Astrocyte of the spinal cord (primary cell): ENCODE measurements at places on chromosomes 1 and 21.

DNA sequence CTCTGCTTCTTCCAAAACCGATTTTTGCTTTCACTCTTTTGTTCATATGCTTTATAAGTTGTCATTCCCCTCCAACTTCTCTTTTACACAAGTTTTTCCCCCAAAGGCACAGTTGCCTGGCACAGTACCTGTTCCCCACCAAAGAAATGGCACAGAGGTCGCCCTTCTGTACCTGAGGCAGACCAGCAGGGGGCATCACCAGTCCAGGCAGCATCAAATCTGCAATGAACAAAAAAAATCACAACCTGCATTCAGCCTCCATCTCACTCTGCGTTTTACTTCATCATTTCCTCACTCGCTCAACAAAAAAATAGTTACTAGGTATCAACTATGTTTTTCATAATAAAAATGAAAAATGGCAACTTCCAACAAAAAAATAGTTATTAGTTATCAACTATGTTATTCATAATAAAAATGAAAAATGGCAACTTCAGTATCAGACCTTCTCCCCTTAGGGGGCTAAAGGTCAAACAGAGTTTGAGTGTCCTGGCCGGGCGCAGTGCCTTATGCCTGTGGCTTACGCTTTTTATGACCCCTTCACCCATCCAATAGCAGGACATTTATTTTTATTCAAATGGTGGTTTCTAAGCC is 4.1 kb downstream of the EIF2D start:
- DNase-seq, result peak; percentile 26

DNA sequence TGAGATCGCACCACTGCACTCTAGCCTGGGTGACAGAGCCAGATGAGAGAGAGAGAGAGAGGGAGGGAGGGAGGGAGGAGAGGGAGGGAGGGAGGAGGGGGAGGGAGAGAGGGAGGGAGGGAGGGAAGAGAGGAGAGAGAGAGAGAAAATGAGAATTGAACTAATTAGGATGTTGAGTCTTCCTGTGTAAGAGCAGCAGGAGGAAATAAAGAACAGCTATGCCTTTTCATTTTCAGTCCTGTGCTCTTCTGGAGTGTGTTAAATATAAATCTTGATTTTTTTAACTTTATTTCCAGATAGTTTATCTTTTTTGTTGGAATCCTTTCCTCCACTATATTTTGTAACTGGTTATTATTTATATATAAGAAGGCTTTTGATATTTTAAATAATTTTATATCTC is 27.1 kb downstream of the DNTTIP2 start:
- DNase-seq, result no peak

DNA sequence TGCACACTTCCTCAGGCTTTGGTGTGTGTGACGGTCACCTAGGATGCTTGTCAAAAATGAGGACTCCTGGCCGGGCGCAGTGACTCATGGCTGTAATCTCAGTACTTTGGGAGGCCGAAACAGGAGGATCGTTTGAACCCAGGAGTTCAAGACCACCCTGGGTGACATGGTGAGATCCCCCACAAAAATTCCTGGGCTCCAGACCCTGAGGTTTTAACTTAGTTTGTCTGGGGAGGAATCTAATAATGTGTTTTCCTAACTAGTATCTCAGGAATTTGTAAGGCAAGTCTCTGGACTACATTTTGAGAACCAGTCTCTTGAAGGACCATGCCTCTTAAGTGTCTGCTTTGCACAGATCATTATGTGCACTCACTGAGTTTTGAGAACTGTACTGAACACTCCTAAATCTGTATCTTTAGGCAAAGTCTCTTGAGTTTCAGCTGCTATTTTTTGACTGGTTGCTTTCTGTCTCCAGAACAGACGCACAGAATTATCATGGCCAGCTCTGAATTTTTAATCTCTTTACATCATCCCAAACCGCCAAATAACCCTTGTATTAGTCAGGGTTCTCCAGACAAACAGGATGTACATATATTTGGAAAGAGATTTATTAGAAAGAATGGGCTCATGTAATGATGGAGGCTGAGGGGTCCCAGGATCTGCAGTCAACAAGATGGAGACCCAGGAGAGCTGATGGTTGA is 45.5 kb upstream of the VANGL1 start:
- DNase-seq, result peak; percentile 40

- DNase-seq, result no peak
Measured at GRCh38 chr1:52706941-52707926, 9.1 kb upstream of the COA7 start.

DNA sequence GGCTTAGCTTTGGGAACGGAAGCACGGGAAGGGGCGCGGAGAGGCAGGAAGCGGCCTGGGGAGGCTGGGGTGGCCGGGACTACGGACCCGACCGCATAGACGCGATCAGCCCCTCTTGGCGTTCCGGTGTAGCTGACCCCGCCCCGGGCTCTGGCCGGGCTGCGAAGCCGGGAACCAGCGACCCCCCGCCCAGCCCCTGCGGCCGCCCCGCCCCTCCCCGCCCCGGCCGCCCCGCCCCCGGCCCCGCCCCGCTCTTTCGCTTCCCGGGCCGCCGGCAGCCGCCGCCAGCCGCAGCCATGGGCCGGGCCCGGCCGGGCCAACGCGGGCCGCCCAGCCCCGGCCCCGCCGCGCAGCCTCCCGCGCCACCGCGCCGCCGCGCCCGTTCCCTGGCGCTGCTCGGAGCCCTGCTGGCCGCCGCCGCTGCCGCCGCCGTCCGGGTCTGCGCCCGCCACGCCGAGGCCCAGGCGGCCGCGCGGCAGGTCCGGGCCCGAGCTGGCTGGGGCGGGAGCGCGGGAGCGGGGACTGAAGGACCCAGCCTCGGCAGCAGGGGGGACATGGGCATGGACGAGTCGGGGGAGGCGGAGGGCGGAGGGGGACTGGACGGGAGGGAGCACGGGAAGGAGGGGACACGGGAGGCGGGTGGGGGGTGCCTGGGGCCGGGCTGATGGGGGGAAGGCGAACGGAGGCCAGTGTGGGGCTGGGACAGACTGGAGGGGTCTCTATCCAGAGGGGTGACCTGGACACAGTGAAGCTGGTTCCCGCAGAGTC is at the start of gene SELENON:
TSS of gene SELENON (plus strand) at position 259 of the 768 bp plus-strand sequence. CDS start at position 297, 38 bp downstream.
- peak; percentile 61 for DNase-seq

DNA sequence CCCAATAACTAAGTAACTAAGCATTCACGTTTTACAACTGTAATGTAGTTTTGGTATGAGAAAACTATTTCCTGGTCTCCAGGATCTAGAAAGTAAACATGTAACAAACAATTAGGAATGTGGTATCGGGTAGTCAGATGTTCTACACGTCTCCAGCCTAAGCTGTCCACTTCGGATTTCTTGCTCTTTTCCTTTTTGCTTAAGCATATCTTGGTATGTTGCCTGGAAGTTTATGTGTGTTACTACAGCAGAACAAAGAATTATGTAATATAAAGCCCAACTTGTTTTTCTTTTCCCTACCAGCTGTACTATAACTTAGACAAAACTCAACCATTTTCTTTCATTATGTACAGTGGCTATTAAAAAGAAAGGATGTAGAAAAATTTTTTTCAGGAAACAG is 20.4 kb upstream of the WARS2 start:
- DNase-seq, result peak; percentile 17

GRCh38 chr1:230713915-230714764 is at the start of gene AGT:
AGT (minus strand) TSS chr1:230714122; CDS start chr1:230710823, 3,299 bp downstream.
- DNase-seq, result peak; percentile 82

GRCh38 chr1:17755120-17755519 is at the start of gene ACTL8:
ACTL8 (plus strand) TSS chr1:17755333; CDS start chr1:17823009, 67,676 bp downstream.
- no peak for DNase-seq

DNA sequence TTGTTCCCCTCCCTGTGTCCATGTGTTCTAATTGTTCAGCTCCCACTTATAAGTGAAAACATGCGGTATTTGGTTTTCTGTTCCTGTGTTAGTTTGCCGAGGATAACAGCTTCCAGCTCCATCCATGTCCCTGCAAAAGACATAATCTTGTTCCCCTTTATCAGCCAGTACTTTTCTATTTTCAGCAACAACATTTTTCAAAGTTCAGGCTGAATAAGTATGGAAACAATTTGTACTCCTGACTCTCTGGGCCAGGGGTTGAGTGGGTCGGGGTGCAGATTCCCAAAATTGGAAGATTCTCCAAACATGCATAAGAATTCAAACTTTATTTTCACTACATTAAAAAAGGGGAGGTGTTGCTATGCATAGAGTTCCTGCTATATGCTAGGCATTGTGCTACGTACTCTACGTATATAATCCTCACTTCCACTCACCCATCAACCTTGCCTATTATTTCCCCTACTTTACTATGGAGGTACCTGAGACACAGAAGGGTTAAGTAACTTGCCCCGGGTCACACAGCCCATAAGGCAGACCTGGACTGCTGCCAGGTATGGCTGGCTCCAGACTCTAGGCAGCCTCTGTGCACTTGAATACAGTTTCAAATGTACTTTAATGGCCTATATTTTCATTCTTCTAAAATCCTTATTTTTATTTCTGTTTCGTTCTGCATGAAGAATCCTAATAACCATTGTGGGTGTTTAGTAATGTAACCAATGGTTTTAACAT is 117.1 kb upstream of the C8B start:
- no peak for DNase-seq

- peak; percentile 24 for DNase-seq
Measured at GRCh38 chr21:37564924-37565529, 198.5 kb downstream of the DYRK1A start.

DNA sequence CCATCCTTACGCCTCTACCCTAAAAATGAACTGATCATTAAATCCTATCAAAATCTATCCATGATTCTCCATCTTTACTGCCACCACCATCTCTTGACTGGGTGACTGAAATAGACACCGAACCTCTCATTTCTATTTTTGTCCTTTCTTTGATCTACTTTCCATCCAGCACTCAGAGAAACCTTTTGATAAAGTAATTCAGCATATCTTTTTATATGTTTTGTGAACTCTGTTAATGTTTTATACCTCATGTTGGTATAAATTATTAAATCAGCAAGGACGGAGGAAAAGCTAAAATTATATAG is 13.0 kb downstream of the PCNX2 start:
- DNase-seq, result no peak

GRCh38 chr1:4637616-4638344 is 16.6 kb upstream of the AJAP1 start:
- no peak for DNase-seq

- no peak for DNase-seq
Measured at GRCh38 chr1:3082571-3083516, 13.8 kb downstream of the PRDM16 start.

DNA sequence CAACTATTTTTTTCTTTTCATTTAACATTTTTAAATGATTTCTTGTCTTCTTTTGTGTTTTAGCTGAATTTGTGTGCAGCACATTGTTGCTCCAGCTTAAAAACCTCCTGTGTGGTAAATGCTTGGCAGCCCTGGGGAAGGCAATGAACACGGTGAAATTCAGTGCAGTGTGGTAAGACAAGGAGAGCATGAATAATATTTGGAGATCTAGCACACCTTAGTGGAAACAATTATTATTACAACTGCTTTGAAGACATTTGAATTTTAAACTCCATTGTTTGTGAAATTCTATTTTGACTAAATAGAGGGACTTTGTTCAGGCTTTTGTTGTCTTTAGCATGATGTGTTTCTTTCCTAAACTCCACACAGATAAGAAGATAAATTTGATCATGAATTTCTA is 242.6 kb upstream of the CXADR start:
- DNase-seq, result peak; percentile 74

DNA sequence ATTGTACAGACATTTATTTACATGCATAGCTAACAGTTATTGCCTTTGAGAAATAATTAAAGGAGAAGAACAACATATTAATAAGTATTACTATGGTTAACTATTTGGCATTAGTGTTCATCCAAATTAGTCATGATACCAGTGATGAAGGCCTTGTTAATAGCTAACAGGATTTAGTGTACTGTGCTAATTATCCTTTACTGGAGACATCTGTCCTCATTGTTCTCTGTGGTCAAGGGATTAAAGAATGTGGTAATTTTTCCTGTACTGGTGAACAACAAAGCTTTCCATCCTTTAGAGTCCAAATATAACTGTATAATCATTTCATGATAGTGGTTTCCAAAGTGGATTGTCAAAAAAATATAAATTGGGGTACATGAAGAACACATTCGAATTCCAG is 103.9 kb downstream of the ADGRL4 start:
- DNase-seq, result no peak

DNA sequence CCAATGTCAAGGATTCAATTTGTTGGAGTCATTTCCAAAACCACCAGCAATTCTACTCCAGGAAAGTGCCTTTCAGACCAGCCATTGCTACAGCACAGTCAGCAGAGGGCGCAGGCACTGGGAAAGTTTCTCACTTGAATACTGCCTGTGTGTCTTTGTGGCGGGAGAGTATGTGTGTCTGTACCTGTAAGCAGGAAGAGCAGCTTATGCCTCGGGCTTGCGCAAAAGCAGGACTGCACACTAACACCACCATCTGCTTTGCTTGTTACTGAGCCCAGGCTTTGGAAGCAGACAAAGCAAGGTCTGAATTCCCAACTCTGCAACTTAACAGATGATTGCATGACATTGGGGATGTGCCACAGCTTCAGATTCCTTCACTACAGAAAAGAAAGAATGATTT is 7.0 kb upstream of the CTSE start:
- peak; percentile 62 for DNase-seq

- no peak for DNase-seq
Measured at GRCh38 chr1:179314928-179315327, 21.3 kb downstream of the SOAT1 start.

DNA sequence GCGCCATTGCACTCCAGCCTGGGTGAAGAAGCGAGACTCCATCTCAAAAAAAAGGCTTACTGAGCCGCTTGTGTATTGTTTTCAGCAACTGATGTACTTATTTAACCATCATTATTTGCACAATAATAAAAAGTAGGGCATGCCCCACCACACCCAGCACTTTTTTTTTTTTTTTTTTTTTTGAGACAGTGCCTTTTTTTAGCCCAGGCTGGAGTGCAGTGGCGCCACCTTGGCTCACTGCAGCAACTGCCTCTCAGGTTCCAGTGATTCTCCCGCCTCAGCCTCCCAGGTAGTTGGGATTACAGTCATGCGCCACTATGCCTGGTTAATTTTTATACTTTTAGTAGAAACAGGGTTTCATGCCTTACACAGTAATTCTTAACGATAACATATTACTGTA is 12.2 kb upstream of the TRNAU1AP start:
- no peak for DNase-seq

- DNase-seq, result no peak
Measured at GRCh38 chr1:71572038-71572437, 491.2 kb upstream of the ZRANB2 start.

DNA sequence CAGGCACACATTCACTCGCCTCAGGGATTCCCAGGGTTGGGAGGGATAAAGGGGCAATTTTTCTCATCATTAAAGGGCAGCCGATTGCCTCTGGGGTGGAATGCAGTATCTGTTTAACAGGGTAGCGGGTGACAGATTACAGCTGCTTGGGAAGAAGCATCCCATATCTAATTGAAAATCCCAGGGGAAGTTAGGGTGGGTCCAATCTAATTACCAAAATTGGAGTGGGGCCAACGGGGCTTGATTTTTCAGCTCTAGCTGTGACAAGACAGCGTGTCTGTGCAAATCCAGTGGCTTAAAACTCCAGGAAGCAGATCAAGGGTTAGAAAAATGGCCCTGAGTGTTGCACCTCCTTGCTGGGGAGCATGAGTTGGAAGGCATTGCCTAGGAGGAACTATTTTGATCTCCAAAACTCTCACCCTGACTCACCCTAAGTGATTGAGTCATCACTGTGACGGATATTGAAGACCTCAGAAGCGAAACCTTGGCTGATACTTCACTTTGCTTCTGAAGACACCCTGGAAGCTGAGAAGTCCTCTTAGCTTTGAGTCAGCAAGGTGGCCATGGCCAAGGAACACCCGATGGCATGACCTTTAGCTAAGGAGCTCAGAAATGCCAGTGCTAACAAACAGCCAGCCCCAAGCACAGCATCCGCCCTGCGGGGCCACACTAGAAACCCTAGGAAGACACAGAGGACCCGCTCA is 46.0 kb downstream of the GRHL3 start:
- peak; percentile 91 for DNase-seq
